ENCODE measurements at places on chromosomes 6 and 20.

DNA sequence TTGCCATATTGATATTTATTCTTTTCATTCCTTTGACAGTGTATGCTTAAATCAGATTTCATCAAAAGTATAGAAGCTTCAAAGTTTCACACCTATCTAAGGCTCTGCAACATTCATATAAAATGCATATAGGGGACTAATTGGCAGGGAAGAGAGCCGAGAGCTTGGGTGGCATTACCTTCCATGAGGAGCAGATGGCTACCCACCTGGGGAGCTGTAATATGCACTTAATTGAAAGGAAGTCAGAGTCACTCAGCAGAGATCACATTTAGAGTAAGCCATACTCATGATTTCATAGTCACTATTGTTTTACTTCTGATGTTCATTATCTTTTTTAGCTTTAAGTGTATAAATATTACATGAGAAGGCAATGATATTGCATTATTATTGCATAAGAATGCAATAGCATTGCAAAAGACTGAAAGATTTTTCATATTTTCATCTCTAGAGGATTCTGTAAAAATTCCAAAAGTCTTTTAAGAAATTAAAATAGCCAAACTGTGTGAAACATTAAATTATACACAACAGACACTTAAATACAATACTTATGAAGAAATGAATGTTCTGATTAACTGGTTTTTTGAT, 1305.2 kb downstream of the EPHA7 start:
- no peak for DNase-seq

GRCh38 chr6:40128127-40128526, 193.9 kb upstream of the MOCS1 start:
- no peak for DNase-seq

- no peak for DNase-seq
These were observed 40.6 kb downstream of the TRIM38 start for GRCh38 chr6:26003102-26003694.

DNA sequence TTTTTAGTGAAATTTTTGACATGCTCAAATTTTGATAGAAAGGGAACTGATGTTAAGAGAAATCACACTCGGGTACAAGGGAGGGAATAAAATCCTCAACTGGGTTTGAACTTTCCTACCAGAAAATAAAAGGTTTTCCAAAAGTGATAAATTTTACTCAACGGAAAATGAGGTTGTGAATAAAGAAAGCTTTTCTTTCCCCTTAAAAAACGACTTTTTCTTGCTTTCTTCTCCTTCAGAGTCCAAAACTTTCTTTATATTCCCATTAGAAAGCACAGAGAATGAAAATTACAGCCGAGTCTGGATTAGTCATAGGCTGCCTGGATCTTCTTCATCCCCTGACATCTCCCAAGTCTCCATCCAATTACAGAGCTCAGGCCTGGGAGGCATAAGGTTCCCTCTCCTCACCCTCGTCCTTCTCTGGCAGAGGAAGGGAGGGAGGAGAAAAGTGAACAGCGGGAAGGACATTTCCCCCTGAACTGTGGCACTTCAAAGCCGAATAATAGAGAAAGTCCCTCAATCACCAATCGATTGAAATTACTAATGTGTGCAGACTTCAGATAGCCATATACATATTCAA, 28.1 kb upstream of the QKI start:
- no peak for DNase-seq

- DNase-seq = no peak
These were observed 13.0 kb downstream of the SLC35F1 start for GRCh38 chr6:117919775-117920729.

- DNase-seq = no peak
These were observed 87.9 kb downstream of the CDC5L start for GRCh38 chr6:44475417-44475778.

GRCh38 chr6:14316651-14317386, 199.2 kb downstream of the CD83 start:
- no peak for DNase-seq

GRCh38 chr6:35677456-35677855, 11.3 kb downstream of the FKBP5 start:
- no peak for DNase-seq
